Amniotic stem cell (primary cell): ENCODE measurements at places on chromosomes 7 and 10.

GRCh38 chr7:106757846-106758245 lies 96.9 kb upstream of the CCDC71L start:
- no peak for DNase-seq

DNA sequence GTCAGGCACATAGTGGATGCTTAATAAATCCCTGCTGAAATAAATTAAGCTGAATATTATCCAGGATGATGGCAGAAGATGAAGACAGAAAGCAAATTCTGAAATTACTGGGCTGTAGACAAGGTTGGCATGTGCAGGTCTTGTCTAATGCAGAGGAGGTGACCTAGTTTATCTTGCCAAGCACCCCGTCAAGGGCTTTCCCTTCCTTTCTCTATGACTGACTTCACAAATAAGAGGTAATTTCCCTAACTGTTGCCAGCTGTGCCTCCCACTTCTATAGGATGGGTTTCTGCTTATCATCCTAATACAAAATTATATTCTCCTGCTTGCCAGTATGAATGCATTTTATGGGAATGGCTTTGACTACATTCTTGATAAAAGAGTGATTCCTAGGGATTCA lies 38.0 kb downstream of the LHFPL3 start:
- no peak for DNase-seq

DNA sequence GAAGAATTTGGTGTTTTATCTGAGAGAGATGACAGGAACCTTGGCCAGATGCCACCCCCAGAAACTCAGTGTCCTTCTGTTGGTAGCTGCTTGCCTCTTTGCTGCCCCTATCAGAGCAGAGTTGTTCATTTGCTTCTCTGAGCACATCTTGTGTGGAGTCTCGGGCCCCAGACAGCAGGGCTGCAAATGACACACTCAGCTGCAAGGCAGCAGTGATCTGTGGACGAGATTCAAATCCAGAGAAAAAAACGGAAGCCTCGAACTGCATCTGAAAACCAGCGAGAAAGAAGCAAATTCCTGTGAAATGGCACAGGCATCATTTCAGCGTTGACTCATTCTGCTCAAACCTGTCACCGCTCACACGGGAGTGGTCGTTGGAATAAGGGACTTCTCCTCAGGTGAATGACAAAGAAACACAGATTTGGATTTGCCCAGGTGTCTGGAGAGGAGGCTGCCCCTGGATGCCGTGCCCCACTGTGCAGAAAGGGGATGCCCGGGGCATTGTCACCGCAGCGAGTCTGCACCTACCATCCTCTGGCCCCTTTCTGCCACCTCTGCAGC lies 144.7 kb downstream of the PFKFB3 start:
- DNase-seq: no peak

DNA sequence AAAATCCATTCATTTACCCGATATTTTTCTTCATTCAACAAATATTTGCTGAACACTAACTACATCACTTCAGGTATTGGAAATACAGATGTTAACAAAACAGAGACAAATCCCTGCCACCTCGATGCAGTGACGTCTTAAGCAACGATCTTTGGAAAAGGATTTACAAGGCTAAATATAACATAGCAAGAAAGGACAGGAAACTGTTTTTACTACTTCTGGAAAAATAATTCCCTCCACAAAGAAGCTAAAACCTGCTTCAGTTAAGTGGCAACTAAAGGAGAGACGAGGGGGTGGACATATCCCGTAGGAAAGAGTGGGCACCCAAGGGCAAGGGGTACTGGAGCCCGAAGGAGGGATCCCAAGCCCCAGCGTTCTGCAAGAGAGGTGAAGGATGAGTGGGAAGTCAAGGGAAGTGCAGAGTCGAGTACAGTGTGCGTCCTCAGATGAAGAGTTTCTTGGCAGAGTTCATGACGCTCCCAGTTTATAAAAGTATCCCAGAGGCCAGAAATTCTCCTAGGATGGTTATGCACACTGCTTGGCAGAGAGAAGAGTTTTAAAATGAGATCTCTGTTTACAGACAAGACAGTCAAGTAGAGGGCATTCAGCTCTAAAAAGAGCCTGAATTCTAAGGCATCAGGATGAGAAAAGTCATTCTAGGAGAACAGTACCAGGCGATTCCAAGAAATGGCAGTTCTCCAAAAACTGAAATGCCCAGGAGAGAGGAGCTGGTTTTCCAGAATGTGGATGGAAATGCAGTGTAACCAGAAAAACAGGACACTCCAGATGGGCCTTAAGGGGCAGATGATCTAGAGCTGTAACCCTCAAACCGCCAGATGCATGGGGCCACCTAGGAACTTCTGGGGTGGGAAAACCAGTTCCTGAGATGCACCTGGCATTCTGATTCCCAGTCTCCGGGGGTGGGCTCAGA lies 97.3 kb downstream of the GRB10 start:
- DNase-seq: no peak

DNA sequence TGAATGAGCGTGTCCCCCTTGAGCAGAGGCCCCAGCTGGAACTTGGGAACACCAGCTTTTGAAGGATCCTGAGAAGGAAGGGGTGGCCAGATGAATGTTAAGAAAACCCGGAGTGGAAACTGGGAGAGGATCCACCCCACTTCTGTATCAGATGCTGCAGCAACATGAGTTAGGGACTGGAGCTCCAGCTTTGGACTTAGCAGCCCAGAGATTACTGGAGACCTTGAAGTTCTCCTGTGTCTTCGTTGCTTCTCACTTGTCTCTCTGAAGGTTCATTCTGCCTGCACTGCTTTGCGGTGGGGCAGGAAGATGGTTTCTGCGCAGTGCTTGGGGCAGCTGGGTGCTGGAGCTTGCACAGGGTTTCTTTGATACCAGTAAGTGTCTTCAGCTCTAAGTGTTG lies 9.3 kb downstream of the TMEM248 start:
- no peak for DNase-seq

GRCh38 chr7:151057506-151057988 lies at the start of gene CDK5:
TSS of gene CDK5 (minus strand) at chr7:151057897. CDS start at chr7:151057848, 49 bp downstream.
- DNase-seq: no peak

- no peak for DNase-seq
Observed at GRCh38 chr10:118792526-118792925, 37.8 kb upstream of the CACUL1 start.

GRCh38 chr10:4984223-4984622 lies 19.4 kb downstream of the AKR1C2 start:
- no peak for DNase-seq

DNA sequence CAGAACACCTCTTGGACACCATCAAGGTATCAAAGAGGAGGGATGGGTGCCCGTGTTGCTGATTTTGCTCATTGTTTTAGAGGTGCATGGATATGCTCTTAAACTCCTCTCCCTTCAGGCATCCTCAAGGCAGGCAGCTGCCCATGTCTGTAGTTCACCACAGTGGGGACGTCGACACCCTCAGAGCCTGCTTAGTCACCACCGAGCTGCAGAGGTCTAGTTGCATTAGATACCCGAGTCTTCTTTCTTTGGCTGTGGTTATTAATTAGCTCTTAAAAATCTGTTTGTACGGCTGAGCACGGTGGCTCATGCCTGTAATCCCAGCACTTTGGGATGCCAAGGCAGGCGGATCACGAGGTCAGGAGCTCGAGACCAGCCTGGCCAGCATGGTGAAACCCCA lies 24.7 kb upstream of the TSPAN13 start:
- DNase-seq: no peak
